Lung (tissue), 17 donors: ENCODE measurements at places on chromosomes 3 and 15. TPM values are rescaled to one million over a fixed set of nuclear protein-coding genes. Genes with fewer than 3 reads are reported as not detected.
A peak's percentile ranks its signal among the peaks of the same experiment; 100 is the strongest.

The DUOXA2 gene
- total RNA-seq: not detected

The GOLGA8G gene
- not detected for total RNA-seq

DNA sequence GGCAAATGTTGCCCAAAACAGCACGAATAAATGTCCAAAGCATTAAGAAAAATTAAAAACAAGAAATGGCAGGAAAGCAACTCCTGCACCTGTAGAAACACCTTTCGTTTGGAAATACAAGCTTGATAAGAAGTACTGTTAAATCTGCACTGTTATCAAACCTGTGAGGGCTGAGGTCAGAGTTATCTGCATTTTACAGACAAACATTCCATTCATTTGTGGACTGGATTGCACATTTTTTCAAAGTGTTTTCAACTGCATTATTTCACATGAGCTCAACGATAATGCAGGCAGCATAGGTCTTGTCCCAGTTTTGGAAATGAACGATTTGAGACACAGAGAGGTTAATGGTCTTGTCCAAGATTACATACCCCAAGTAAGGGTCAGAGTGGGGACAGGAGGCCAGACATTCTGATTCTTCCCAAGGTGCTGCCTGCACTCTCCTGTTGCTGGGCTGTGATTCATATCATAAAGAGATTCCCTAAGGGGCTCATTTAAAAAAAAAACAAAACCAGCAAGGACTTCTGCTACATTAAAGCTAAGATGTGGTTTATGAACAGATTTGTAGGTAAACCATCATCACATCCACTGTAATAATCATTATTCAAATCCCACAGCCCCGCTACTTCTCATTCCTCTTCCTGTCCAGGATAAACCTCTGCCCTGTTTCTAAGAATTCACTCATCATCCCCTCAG is 13.0 kb downstream of the GUCA1C start:
- DNase-seq: no peak
- no peaks in the 10 kb centered on the region for H3K36me3 ChIP-seq
- H3K27me3 ChIP-seq: no peaks in the 10 kb centered on the region
- H3K27ac ChIP-seq: no peak overlapping the region

DNA sequence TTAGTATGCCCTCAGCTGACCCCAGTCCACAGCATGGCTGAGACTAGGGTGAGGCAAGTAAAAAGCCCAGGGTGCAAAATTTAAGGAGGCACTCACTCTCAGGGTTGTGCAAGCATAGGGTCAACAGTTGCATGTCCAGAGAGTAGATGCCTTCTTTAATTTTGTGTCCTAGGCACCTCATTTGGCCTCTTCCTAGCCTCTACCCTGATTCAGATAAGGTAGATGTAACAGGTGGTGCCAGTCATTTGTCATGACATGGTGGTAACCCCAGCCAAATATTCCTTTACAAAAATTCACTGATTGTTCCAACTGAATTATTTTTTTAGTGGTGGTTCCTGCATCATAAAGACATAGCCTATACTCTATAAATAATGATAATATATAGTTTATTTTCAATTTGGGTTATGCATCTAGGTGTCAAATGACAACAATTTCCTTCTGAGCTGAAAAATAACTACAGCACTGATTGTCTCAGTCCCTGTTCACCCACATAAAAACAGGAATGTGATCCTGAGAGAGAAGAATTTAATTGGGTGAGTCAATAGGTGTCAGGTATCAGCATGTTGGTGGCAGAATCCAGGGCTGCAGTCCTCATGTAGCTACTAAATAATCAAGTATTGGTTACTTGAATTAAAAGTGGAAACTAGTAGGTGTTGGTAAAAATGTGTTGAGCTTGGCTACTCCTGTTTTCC is 44.2 kb upstream of the TIPARP start:
- no peak overlapping the region for H3K4me3 ChIP-seq
- no peak for DNase-seq
- H3K27ac ChIP-seq: peak overlapping the region; percentile 37
- no peaks in the 10 kb centered on the region for H3K36me3 ChIP-seq
- H3K27me3 ChIP-seq: no peaks in the 10 kb centered on the region

- no peak overlapping the region for H3K4me3 ChIP-seq
- no peaks in the 10 kb centered on the region for H3K36me3 ChIP-seq
- H3K27ac ChIP-seq: no peak overlapping the region
- H3K27me3 ChIP-seq: no peaks in the 10 kb centered on the region
These were observed 294.8 kb downstream of the NR2F2 start for GRCh38 chr15:96625256-96625655.
